ENCODE measurements at places on chromosomes 5 and 9.

DNA sequence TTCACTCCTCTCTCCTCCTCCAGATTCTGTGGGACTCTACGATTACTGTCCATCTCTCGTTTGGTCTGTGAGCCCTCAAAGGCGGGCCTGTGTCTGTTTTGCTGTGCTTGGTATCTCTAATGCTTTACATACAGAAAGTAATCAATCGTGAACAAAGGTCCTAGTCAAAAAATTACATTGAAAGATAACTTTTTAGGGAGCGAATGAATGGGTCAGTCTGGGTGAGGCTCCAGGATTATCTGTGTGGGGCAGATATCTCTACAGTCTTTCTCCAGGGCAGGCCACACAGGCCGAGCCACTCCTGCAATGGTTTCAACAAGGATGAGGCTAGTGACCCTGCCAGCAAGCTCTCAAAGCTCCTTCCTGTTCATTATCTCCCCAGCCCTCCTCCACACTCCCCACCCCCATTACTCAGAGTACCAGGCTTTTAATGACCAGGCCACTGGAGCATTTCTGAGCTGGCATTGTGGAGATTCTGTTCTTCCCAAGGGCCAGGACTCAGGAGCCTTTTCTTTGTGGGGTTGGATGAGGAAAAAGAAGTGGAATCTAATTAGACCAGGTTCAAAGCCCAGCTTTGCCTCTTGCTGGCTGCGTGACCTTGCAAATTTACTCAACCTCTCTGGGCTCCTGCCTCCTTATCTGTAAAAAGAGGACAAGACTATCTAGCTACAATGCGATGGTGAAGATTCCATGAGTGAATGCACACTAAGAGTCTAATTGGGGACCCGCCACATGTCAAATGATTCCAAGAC is 10.2 kb downstream of the CORO2A start:
- DNase-seq, result no peak

GRCh38 chr5:42396111-42396510 is 27.1 kb upstream of the GHR start:
- DNase-seq, result no peak

DNA sequence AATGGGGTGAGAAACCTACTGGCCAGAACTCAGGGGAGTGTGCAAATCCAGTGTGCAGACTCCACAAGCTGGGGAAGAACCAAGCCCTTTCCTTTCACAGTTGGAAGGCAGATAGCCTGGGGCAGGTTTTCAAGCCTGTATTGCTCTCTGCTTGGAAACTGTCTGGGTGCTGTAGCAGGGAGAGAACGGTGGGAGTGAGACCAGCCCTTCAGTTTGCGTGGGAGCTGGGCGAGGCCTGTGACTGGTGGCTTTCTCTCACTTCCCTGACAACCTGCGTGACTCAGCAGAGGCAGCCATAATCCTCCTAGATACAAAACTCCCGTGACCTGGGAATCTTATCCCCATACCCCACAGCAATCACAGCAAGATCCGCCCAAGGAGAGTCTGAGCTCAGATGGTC is 44.9 kb upstream of the SNCAIP start:
- no peak for DNase-seq

DNA sequence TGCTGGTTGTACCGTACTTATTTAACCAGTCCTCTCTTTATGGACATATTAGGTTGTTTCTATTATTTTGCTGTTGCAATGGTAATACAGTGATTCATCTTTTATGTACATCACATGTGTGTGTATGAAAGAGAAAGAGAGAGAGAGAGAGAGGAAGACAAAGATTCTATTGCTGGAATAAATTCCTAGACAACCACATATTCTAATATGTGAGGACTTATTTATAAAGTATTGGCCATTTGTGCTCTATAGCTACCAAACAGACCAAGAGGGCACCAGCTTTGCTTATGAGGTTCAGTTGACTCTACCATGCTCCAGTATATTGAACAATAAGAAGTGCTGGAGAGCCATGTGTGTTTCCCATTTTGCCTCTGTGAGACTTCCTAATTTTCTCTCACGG is 513.5 kb downstream of the DMAC1 start:
- DNase-seq, result no peak

DNA sequence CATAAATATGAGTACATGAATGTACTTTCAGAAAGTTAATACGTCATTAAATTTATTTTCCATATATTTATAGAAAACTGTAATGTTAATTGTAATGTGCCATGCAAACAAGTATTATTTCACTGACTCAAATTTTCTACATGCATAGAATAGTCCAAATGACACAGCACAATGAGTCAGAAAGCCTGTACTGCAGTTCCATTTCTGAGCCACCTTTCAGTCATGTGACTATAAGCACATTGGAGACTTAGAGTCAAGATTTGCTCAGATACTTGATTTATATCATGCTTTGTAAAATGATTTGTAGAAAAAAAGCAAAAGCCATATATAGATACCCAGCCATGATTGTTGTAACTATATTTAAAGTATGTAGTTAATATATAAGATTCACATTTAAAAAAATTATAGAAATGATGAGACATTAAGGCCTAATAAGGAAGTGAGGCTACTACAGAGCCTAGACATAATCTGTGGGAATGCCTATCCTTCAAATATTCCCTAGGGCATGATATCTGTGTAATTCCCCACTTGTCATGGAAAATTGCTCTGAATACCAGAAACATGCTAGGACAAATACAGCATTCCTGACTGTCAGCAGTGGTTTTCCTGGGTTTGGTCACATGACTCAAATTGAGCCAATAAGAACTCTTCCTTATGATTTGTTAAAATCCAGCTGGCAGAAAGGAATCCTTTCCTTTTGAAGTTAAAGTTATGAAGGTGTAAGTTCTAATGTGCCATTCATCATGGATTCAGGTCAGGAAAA is 50.0 kb downstream of the PTPRD start:
- DNase-seq, result no peak

- no peak for DNase-seq
These were observed 25.3 kb downstream of the DENND4C start for GRCh38 chr9:19255821-19256220.

DNA sequence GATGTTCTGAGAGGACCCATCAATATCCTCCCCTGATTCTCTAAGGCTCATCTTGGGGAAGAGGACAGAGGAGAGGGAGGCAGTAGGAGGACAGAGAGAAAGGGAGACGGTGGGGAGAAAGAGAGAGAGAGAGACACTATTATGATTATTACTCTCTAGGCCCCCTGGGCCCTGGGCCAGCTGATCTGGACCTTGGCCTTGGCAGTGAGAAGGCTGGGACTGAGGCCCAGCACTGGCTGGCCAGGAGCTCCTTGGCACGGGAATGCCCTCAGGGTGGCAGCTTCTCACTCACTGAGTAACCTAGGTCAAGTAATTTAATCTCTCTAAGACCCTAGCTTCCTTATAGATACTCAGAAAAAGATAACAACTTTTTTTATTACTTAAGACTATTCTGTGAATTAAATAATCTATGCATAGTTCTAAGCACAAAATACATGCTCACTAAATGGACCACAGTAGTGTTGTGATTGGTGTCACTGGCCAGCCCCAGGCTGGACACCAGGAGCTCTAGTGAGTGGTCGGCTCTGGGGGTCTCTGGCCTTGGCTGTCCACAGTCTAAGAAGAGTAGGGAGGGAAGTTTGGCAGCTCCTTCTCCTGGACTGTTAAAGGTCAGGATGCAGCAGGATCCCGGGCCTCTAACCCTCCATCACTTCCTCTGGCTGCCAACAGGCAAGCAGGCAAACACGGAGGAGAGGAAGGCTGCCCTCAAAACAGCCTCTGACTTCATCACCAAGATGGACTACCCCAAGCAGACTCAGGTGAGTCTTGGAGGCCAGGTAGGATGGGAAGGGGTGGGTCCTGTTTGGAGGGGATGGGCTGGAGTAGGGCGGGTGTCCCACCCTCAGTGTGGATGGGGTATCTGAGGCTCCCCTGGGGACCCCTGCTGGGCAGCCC is 50.0 kb downstream of the GSN start:
- no peak for DNase-seq

DNA sequence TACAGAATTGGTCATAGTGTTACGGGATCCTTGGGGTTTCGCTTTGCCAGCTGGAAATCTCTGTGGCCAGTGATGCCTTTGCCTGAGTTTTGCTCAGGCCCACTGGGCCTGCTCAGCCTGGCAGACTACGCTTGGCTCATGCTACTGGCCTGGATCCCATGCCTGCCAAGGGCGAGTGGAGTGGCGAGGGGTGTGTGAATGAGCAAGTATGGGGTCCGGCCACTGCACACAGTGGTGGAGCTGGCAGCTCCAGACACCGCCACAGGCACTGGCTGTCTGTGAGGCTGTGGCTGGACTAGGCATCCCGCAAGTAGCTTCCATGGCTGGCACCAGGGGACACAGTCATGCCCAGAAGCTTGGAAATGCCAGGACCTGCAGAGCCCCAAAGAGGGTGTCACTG is 240.3 kb downstream of the ARRDC3 start:
- DNase-seq, result no peak

GRCh38 chr9:89410641-89411350 is 87.1 kb downstream of the SEMA4D start:
- DNase-seq, result peak; percentile 22

DNA sequence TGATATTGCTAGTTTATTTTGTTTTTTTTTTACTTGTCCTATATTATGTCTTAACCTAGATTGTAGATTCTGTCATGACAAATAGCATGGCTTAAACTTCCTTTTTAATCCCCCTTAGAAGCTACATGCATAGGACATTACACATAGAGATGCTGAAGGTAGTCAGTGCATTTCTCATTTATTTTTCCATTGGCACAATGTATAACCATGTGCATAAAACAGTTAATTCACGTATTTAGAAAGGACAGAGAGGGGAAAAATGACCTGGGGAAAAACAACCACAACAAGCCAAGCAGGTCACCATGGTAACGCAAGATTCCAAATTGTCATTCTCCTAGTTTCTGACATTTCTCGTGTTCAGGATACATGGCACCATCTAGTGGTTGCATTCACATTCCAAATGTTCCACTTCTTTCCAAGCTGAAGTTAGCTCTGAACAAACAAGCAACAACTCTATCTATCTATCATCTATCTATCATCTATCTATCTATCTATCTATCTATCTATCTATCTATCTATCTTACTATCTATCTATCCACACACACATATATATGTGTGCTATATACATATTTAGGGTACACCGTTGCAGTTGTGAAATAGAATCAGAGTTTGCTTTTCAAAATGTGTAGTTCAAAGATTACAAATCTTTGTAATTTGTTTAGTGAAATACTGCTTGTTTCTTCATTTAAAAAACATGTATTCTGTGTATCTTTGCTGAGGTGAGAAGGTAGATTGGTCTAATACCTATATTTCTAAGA is 487.2 kb upstream of the ST8SIA4 start:
- DNase-seq, result peak; percentile 51

- DNase-seq, result peak; percentile 46
These were observed 4.1 kb downstream of the PTCD2 start for GRCh38 chr5:72324189-72324825.

- DNase-seq, result no peak
These were observed 235.6 kb upstream of the RPS23 start for GRCh38 chr5:82513738-82514137.

DNA sequence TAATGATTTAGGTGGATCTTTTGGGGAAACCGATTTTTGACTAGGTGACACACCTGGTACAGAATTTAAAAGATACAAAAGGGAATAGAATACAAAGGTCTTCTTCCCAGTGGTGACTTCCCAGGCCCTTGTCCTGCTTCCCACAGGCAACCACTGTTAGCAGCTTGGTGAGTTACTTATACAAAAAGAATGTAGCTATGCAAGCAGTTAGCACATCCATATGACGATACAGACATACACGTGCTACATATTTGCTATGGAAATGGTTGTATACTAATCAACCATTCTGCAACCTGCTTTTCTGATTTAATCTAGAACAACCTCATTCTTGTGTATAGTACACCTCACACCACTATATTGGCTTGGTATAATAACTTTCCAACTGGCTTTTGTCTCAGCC is 51.0 kb downstream of the OTULIN start:
- no peak for DNase-seq

DNA sequence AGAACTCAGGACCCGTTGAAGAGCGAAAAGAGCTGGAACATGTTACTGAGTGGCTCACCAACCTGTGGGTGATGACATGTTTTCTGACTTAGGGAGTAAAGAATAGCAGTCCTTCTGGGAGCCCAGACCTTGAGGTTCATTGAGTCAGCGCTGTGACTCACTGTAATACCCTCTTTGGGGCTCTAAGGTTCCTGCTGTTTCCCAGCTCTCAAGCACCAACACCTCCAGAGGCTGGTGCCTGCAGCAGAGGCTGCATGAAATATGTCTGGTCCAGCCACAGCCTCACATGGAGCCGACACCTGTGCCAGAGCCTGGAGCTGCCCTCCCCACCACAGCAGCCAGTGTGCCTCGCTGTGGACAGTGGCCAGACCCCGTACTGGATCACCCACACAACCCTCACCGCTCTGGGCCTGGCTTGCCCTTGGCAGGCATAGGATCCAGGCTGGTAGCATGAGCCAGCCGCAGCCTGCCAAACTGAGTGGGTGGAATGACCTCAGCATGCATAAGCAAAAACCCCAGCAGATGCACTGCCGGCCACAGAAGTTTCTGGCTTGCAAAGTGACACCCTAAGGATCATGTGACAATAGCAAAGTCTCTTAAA is 143.5 kb upstream of the MRPS30 start:
- no peak for DNase-seq

DNA sequence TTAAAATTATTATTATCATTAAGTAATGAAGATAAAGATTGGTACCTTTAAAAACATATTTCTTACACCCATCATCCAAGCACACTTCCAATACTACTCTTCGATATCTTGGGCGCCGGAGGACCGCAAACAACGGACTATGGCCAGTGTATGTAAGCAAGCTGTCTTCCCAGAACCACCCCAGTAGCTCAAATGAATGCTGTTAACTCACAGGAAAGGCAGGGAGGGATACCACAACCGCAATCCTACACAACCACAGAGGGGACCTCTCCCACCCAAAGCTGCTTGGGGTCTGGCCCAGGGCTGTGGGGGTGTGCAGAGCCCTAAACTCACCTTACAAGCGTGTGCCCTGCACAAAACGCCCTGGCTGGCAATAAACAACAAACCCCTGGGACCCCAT is 20.6 kb downstream of the GOLM1 start:
- no peak for DNase-seq

DNA sequence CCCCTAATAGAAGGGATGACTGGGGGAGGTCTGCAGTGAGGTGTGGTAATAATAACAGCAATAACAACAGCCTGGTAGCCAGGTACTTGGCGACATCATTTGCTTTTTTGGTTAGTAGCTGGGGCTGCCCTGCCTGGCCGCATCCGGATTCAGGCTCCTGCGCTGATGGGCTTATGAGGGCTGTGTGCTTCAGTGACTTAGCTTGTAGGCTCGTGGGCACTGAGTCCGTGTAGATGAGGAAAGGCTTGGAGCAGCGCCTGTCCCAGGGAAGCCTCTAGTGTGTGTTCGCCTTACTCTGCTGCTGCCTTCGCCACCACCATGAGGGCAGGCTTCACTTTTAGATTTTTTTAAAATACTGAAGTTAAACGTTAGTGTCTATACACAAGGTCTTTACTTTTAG is 4.5 kb downstream of the NDUFS6 start:
- DNase-seq, result no peak

Data from ACHN (cell line).